ENCODE measurements at places on chromosomes 3 and 15.

- no peak for DNase-seq
Measured at GRCh38 chr3:45187694-45188141, 38.4 kb downstream of the TMEM158 start.

DNA sequence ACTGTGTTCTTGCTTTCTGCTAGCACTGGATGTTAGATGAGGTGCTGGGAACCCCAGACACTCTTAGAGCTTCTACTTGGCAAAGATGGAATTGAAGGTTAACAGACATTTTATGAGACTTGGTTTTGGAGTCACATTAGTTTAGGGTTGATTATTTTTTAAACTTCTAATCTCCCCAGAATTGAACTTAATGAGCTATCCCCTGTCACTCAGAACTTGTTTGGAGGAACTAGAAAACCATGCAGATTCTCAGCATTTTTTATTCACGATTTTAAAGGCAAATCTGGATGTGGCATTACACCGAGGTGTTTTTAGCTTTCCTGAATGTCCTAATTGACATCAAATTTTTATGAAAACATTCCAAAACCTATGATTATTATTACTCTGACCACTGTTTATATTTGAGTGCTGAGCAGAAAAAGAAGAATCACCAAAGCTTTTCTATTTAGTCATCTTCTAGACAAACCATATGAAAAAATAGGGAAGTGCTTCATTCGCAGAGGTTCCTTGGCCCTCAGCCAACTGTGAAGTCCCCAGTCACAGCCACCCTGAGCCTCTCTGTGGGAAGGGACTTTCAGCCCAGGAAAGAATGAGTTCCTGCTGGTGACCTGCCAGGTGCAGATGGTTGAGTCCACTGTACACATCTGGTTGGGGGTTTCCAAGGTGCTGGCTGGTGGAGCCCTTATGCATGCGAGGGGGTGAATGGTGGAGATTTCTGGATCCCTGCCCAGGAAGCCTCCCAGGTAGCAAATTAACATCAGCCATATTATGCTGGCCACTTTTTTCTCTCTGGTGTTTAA lies 196.0 kb upstream of the TOPAZ1 start:
- no peak for DNase-seq

DNA sequence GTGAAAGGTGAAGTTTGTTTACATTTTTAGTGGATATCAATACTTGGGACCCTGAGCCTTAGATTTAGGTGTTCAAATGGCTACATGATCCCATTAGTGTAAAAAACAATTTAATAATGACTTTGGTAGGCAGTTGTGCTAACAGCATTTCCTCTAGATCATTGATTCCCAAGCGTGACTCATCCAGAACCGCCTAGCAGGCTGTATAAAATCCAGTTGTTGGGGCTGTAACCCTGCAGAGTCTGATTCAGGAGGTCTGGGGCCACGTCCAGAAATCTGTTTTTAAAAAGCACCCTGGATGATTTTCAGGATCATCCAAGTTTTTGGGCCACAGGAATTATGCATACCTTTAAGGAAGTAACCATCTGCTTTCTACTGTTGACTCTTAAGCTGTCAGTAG lies 156.4 kb downstream of the TP63 start:
- DNase-seq = no peak

- DNase-seq = no peak
Measured at GRCh38 chr3:188746291-188746783, 425.4 kb upstream of the TPRG1 start.

GRCh38 chr15:79432345-79433275 lies 474 bp downstream of the MINAR1 start:
- DNase-seq = no peak

- DNase-seq = peak; percentile 88
Measured at GRCh38 chr15:81000624-81001151, at the start of gene TLNRD1. TSS of gene TLNRD1 (plus strand) at chr15:81000923. CDS start at chr15:81002272, 1,349 bp downstream.

GRCh38 chr3:111961461-111962164 lies 17.2 kb upstream of the ABHD10 start:
- DNase-seq = no peak

DNA sequence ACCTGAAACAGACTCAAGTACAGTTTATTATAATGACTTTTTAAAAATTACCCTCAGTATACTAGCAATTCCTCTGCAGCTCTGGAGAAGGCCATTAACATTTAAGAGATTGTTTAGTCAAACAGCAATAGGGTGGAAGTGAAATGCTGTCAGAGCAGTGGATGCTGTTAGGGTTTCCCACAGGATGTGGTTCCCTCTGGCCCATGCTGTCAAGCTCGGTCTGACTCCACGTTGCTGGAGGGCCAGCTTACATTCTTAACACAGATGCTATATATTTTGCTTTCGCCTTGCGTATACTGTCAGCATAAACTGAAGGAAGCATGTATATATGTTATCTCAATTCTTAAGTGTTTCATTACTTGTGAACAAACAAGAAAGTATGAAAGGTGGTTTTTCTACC lies 231.1 kb upstream of the COL8A1 start:
- no peak for DNase-seq

GRCh38 chr15:95973566-95974256 lies 356.8 kb upstream of the NR2F2 start:
- no peak for DNase-seq

DNA sequence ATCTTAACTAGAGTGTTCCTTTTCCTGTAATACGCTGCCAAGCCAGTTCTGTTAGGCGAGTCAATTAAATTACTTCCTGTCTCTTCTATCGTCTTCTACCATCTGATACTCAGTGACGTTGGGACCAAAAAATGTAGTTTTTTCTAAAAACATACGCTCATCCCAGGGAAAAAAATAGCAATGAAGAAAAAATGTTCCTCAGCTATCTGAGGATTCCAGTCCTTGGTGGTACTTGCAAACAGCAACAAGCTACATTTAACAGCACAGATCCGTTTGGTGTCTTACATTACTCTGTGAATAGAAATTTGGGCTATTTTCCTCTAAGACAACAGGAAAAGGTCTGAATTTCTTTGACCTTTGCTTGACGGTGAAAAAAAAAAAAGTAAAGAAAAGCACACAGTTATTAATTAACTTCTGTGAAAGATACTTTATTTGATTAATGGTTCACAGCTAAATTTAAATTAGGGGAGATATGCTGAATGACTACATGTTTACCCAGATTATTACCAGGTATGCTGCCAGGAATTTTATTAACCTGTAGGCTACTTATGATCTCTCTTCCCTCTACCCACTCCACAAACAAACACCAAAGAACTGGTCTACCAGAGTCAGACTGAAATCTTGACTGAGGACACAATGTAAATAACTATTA lies 254.4 kb upstream of the ZPLD1 start:
- DNase-seq = no peak

DNA sequence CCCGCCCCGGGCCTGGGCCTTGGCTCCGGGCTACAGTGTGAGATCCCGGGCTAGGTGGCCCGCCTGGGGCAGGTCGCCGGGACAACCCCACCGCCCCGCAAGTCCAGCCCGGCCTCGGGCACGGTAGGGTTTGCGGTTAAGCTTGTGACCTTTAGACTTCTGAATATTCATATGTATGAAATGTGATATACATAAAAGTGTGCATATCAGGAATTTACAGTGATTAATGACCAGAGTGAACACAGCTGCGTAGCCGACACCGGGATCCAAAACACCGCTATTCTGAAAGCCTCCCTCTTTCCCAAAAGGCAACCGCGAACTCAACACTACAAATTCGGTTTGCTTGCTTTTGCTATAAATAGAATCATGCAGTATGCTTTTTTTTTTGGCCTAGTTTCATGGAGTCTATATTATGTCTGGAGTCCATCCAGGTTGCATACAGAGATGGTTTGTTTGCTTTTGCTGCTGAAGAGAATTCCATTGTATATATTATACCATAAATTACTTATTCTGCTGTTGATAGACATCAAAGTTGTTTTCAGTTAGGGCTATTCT lies 636 bp upstream of the SNRPA1 start:
- DNase-seq = no peak

DNA sequence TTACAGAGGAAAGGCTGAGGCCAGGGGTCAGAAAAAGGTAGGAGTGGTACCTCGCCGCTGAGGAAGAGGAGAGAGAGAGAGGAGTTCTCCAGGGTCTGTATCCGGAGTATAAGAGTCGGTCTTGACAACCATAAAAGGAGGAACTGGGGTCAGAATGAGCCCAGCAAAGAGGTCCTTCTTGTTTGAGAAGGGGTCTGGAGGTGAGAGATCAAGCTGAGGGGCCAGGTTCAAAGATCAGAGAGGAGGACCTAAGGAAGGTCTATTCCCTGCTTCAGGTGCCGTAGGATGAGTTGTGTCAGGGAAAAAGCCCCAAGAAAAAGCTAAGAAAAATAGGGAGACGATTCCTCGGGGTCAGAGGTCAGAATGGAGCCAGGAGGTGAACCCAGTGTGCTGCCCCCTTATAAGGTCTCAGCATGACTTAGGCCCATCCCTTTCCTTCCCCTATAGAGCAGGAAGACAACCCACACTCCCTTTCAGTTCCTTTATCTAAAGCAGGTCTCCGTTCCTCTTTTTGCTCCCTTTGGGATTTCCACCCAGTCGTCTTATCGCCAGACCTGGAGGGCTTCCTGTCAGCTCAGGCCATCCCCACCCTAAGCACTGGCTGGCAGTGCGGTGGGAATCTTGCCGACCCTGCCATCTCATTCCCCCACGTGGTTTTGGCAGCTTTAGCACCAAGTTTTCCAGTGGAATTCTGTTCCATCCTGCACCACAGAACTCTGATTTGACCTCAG lies 651 bp downstream of the MTMR14 start:
- no peak for DNase-seq

GRCh38 chr15:48792408-48792807 lies 18.5 kb downstream of the CEP152 start:
- DNase-seq = no peak

All from central memory CD4-positive, alpha-beta T cell (primary cell).